ENCODE measurements at places on chromosomes 1 and 21.

DNA sequence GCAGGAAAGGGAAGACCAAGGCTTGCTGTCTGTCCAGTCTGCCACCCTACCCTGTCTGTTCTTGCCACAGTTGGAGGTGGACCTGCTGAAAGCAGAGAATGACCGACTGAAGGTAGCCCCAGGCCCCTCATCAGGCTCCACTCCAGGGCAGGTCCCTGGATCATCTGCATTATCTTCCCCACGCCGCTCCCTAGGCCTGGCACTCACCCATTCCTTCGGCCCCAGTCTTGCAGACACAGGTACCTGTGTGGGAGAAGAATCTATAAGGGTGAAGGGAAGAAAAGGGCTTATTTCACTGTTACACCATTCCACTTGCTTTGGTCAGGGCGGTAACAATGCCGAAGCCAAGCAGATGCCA lies 20.3 kb upstream of the IPO9 start:
- DNase-seq, result no peak

DNA sequence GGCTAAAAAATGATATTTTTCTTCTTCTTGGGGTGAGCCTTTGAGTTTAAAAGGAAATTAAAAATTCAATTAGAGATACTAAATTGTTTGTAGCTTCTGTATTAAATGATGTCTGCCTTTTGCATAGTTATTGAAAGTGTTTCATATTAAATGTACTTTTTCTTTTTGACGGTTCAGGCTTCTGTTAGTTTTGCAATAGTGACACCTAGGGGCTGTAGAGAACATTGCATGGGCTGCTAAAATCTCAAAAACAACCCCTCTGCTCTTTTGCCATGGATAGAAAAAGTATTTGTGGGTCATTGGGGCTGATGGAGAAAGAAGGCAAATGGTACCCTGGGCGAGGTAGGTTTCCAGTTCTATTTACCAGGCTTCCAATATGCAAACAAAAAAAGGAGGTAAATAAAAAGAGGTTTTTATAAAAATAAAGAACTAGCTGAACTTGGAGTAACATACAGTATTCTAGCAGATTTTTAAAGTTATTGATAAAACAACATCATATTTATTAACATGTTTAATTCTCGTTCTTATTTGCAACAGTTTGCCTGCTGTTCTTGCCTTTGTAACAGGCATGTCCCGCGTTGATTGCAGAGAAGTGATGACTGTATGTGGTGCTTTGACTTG lies 115.4 kb upstream of the HOOK1 start:
- peak; percentile 43 for DNase-seq

- no peak for DNase-seq
These were observed 47.7 kb downstream of the FCRL5 start for GRCh38 chr1:157504646-157505045.

DNA sequence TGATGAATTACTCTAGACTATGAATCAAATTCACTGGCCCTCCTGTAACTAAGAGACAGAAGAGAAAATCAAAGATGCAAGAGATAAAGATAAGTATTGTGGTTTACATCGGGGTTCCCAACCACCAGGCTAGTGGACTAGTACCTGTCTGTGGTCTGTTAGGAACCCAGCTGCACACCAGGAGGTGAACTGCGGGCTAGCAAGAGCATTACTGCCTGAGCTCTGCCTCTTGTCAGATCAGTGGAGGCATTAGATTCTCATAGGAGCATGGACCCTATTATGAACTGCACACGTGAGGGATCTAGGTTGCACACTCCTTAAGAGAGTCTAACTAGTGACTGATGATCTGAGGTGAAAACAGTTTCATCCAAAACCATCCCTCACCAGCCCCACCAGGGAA lies 58.9 kb upstream of the DUSP10 start:
- no peak for DNase-seq
